ENCODE measurements at places on chromosomes 12 and 14. TPM values are rescaled to one million over a fixed set of nuclear protein-coding genes. Genes with fewer than 3 reads are reported as not detected.

DNA sequence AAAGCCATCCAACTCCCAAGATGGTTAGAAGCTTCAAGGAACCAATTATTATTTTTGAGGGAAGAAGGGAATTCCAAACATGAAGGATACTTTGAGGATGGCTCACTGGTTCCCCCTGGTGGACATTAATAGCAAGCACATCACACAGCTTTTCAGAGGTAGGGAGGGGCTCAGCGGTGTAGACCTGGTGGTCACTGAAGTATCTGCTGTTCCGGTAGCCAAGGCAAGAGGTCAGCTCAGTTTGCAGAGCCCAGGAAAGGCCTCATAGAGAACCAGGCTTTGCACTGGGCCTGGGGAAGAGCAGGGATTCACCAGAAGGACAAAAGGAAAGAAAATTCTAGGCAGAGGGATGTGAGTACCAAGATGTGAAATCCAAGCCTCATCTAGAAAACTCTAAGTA lies 118.7 kb downstream of the KSR2 start:
- H3K27me3 ChIP-seq: peaks cover 22% of the 10 kb centered on the region
- H3K36me3 ChIP-seq: no peaks in the 10 kb centered on the region
- H3K4me1 ChIP-seq: no peaks in the 10 kb centered on the region
- no peak overlapping the region for H3K27ac ChIP-seq
- DNase-seq: no peak

The MANSC4 gene
- total RNA-seq: not detected

- DNase-seq: peak; percentile 84
- no peaks in the 10 kb centered on the region for H3K27me3 ChIP-seq
- H3K27ac ChIP-seq: peak overlapping the region; percentile 96
- H3K4me1 ChIP-seq: peaks cover 23% of the 10 kb centered on the region
- peak overlapping the region; percentile 70 for H3K4me3 ChIP-seq
These were observed 594 bp downstream of the ZCCHC8 start for GRCh38 chr12:122499991-122500684.

- H3K4me1 ChIP-seq: no peaks in the 10 kb centered on the region
- no peak overlapping the region for H3K27ac ChIP-seq
- DNase-seq: no peak
These were observed 113.3 kb downstream of the PTPRO start for GRCh38 chr12:15435597-15435996.

DNA sequence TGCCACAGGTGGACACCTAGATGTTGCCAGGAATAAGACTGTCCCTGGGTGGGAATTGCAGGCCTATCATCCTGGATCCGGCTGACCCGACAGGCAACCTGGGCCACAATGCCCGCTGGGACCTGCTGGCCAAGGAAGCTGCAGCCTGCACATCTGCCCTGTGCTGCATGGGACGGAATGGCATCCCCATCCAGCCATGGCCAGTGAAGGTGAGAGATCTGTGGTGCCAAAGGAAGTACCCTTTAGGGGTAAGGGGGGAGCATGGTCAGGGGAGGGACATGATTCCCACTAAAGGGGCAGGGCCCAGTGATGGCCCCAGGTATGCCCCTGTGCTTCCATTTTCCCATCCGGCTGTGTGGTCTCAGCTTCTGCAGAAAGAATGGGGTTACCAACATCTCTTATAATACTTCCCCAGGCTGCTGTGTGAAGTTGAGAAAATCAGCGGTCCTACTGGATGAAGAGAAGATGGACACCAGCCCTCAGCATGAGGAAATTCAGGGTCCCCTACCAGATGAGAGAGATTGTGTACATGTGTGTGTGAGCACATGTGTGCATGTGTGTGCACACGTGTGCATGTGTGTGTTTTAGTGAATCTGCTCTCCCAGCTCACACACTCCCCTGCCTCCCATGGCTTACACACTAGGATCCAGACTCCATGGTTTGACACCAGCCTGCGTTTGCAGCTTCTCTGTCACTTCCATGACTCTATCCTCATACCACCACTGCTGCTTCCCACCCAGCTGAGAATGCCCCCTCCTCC lies 8.6 kb upstream of the OAS2 start:
- H3K27me3 ChIP-seq: no peaks in the 10 kb centered on the region
- no peak overlapping the region for H3K27ac ChIP-seq
- no peaks in the 10 kb centered on the region for H3K36me3 ChIP-seq
- no peaks in the 10 kb centered on the region for H3K4me1 ChIP-seq
- H3K4me3 ChIP-seq: no peak overlapping the region

DNA sequence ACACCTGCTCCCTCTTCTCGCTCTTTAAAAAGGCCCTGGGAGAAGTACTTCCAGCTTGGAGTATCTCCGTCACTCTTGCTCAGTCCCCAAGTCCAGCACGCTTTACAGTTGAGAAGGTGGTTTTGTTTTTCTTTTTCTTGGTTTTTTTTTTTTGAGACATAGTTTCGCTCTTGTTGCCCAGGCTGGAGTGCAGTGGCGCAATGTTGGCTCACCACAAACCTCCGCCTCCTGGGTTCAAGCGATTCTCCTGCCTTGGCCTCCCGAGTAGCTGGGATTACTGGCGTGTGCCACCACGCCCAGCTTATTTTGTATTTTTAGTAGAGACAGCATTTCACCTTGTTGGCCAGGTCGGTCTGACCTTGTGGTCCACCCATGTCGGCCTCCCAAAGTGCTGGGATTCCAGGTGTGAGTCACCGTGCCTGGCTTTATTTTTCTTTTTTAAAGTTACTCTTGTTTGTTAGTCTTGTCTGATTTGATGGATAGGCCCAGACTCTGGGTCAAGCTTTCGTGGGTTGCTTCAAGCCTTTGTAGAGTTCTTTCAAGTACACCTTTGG lies 1.9 kb downstream of the TDRD9 start:
- no peak for DNase-seq
- H3K36me3 ChIP-seq: no peaks in the 10 kb centered on the region
- no peaks in the 10 kb centered on the region for H3K4me1 ChIP-seq
- no peak overlapping the region for H3K27ac ChIP-seq
- no peak overlapping the region for H3K4me3 ChIP-seq

The CELA1 gene
- not detected for total RNA-seq

GRCh38 chr12:56190695-56191155 lies 1.4 kb upstream of the SMARCC2 start:
- H3K36me3 ChIP-seq: peaks cover 15% of the 10 kb centered on the region
- peak overlapping the region; percentile 47 for H3K4me3 ChIP-seq
- DNase-seq: no peak

The RASSF9 gene
- total RNA-seq: 3.9 TPM

The ATG101 gene
- total RNA-seq: 48.7 TPM

DNA sequence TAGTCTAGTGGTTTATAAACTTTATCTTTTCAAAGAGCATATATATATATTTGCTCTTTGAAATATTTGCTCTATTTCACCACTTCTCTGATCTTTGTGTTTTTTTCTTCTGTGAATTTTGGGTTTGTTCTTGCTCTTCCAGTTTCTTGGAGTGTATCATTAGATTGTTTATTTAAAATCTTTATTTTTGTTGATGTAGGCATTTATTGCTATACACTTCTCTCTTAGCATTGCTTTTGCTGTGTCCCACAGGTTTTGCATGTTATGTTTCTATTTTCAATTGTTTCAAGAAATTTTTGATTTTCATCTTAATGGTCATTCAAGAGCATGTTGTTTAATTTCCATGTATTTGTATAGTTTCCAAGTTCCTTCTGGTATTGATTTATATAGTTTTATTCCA lies 69.1 kb downstream of the BRMS1L start:
- H3K36me3 ChIP-seq: no peaks in the 10 kb centered on the region
- no peak overlapping the region for H3K27ac ChIP-seq
- no peak for DNase-seq
- no peaks in the 10 kb centered on the region for H3K4me1 ChIP-seq

GRCh38 chr12:116278667-116279066 lies 1.2 kb upstream of the MED13L start:
- no peak overlapping the region for H3K4me3 ChIP-seq
- no peaks in the 10 kb centered on the region for H3K36me3 ChIP-seq
- no peak for DNase-seq
- H3K27ac ChIP-seq: no peak overlapping the region

The CLEC4C gene
- not detected for total RNA-seq

- no peaks in the 10 kb centered on the region for H3K36me3 ChIP-seq
- peak; percentile 80 for DNase-seq
- H3K27ac ChIP-seq: no peak overlapping the region
- no peaks in the 10 kb centered on the region for H3K4me1 ChIP-seq
- H3K27me3 ChIP-seq: peaks cover 4% of the 10 kb centered on the region
These were observed 283.5 kb downstream of the KSR2 start for GRCh38 chr12:117685110-117685926.

Measured in sigmoid colon (tissue), 7 donors.